ENCODE measurements at places on chromosomes 12 and 14.

GRCh38 chr12:113075137-113075683, 18.7 kb downstream of the DTX1 start:
- DNase-seq, result no peak

DNA sequence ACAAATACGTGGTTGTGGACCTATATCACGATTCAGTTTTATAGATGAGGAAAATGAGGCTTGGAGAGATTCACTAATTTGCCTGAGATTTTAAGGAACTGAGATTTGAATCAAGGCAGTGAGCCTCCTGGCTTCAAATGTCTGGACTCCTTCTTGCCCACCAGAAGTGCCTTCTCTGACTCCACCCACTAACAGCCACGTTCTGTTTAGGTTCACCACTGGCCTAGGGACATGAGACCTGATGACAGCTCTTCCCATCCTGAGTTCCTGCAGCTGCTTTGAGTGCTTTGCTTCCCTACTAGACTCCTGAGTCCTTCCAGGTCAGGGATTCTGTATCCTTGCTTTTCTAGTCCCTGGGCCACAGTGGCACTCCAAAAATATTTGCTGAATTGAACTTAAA, 57.1 kb downstream of the PLBD1 start:
- no peak for DNase-seq

DNA sequence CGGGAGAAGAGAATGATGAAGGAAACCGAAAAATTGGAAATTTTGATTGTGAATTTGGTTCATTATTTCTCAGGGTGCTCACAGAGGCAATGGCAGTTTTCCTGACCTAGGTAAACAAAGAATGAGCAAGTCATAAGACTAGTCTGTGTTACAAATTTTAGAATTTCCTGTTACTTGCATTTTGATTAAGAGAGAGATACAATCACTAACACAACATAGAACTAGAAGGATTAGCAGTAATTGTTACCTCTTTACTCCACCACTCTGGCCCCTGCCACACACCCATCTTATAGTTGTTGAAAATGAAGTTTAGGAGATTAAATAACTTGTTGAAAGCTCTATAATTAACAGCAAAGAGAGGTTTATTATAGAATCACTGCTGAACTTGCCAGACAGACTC, 62.0 kb downstream of the CATSPERB start:
- no peak for DNase-seq

DNA sequence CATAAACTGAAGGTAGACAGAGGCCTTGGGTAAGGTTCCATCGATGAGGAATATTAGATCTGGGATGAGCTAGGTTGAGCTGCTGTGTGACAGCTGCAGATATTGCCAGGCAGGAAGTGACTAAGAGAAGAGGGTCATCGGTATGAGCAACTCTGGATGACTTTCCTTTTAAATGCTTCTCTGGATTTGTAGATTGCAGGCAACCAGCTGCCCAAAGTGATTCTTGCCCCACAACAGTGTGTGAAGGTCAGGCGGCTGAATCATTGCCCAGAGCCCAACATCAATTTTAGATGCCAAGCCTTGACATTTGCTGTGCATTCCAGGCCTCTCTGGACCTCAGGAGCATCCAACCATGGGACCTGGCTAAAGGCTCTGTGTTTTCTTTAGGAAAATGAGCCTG, 255.9 kb downstream of the DPF3 start:
- DNase-seq, result no peak

DNA sequence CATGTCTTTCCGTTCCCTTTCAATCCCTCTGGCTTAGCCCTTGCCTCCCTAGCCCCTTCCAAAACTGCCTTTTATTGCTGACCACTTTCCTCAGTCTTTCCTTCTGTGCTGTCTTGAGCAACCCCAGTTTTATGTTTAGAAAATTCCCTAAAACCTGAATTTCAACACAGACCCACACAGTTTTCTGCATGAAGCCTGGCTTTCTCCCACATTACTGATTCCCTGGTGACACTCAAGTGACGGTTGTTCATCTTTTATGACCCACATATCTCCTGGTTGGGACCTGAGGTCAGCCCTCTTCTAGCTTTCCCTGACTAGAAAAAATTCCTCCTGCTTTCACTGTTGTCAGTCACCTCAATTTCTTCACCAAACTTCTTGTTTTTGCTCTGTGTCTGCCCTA, 21.0 kb downstream of the FGD4 start:
- DNase-seq, result no peak

DNA sequence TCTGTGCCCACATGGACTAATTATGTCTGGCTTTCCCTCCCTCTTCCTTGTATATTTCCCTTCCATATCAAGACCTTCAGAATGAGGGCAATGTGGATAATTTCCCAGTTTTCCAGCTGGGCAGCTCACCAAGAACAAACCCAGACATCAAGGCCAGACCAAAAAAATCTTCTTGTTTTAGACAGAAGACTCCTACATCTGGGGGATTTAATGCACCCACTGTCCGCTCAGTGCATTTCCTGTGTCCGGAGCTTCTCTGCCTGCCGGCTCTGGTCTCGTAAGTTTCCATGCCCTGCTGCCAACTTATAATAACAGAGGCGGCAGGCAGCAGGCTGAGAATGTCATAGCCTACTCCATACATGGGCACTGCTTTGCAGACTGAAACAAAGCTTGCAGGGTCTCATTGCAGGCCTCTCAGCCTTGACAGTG, 207.2 kb upstream of the BCL2L14 start:
- DNase-seq, result no peak

- no peak for DNase-seq
Measured at GRCh38 chr12:128509170-128509569, 242.2 kb downstream of the TMEM132C start.

DNA sequence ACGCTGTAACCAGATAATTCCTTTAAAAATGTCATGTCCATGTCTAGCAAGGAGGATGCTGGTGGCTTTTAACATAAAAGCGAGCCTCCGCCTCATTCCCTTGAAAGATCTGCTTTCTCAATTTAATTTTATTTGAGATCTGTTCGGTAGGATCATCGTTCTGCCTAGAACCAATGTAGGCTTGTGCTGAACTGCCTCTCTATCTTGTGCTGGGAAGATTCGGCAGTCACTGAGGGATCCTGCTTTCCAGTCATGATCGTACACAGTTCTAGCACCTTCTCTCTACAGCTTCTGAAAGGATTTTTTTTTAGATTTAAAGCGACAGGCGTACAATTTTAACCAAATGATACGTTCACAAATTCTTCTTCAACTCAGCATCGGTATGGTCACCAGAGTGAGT, 54.3 kb downstream of the PEBP1 start:
- DNase-seq, result no peak

DNA sequence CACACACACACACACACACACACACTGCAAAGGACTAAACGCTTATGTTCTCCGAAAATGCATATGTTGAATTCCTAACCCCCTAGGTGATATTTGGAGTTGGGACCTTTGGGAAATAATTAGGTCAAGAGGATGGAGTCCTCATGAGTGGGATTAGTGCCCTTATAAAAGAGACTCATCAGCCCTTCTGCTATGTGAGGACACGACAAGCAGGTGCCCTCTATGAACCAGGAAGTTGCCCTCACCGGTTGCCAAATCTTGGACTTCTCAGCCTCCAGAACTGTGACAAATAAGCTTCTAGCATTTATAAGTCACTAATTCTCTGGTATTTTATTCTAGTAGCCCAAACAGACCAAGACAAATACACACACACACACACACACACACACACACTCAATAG, 20.7 kb upstream of the TCP11L2 start:
- DNase-seq, result no peak

DNA sequence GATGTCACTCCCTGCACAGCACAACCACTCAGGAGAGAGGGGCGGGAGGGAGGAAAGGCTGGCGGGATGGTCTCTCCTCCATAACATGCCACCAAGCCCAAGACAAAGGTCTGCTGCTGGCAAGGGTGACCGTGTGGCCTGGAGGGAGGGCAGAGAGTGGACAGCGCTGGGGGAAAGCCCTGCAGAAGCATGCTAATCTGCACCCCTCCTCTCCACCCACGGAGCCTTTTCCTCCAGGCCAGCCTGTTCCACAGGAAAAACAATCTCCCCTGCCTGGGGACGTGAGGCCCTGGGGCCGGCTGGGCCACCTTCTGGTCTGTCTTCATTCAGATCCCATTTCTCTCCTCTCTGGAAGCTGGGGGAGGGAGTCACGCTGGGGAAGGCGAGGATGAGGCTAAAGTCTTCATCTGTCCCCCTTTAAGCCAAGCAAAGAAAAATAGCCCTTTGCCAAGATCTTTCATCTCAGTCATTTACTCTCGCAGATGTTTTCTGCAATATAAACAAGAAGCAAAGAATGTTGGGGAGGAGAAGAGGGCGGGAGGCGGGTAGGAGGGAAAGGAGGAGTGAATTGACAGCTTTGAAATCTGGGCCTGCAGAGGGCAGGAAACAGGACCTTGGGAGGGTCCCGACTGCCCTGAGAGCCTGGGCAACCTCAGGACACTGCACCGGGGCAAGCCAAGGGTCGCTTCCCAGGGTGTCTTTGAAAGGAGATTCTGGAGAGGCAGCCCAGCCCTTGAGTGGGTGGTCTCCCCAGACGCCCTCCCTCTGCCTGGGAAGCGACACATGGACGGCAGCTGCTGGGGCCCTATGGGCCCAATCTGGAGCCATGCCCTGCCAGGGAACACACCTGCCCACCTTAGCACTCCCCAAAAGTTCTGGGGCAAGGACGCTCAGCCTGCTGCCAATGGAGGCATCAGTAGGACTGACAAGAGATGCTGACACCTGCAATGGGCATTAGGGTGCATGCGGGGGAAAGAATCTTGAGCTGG, 133.6 kb downstream of the ZFP36L1 start:
- no peak for DNase-seq

DNA sequence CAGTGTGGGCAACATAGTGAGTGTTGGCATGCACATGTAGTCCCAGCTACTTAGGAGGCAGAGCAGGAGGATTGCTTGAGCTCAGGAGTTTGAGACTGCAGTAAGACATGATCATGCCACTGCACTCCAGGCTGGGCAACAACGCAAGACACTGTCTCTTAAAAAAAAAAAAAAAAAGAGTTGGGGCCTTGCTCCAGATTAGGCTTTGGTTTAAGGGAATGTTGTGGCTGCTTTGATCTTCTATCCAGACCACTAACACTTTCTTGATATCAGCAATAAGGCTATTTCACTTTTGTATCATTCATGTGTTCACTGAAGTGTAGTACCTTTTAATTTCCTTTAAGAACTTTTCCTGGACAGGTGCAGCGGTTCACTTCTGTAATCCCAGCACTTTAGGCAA, 2.8 kb upstream of the FITM1 start:
- no peak for DNase-seq

DNA sequence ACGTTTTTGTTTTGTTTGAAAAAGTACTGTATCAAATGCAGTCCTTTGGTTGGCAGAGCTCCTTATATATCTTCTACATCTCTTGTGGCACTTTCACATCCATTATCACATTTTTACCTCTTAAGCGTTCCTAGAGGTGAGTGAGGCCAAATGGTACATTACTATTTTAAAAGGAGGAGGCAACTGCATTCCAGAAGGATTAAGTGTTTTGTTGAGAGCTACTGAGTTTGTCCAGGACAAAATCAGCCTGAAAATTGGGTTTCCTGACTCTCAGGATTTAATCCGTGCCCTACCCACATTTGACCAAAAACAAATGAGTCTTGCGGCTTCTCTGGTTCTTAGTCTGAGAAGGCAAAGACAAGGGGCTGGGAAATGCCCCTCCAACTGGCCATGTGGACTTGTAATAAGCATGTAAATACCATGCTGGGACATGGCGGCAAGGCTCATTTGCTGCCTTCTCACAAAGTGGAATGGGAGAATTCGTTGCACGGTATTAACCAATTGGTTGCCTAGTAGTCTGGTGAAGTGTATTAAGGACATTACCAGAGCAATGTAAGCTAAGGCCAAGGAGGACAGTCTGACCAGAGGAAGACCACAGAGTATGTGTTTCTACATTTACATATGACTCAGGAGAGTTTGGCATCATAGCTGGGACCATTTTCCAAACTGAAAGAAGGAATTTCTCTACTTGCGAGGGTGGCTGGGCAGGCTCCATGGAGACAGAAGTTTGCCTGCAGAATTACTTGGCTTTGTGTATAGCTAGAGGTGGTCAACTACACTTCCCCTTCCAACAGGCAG, 175.8 kb upstream of the PLXNC1 start:
- no peak for DNase-seq

DNA sequence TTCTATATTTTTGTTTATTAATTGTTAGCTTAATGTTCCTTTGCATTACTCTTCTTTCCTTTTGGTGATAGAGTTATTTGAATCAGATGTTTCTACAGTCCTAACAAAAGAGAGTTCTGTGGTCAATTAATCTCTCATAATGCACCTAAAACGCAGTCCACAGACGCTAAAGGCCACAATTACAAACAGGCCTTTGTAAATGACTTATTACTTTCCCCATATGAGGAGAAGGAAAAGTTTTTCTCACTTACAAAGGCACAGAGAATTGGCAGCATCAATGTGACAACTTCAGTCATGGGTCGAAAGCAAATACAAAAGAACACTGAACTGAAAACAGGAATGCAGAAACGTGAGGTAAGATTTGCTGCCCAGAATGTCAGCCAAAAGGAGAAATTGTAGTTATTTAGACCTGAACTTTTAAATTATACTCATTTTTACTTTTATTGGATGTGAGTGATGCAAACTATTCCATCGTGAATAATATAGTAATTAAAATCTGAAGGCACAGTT, 142.0 kb upstream of the SYT10 start:
- no peak for DNase-seq

DNA sequence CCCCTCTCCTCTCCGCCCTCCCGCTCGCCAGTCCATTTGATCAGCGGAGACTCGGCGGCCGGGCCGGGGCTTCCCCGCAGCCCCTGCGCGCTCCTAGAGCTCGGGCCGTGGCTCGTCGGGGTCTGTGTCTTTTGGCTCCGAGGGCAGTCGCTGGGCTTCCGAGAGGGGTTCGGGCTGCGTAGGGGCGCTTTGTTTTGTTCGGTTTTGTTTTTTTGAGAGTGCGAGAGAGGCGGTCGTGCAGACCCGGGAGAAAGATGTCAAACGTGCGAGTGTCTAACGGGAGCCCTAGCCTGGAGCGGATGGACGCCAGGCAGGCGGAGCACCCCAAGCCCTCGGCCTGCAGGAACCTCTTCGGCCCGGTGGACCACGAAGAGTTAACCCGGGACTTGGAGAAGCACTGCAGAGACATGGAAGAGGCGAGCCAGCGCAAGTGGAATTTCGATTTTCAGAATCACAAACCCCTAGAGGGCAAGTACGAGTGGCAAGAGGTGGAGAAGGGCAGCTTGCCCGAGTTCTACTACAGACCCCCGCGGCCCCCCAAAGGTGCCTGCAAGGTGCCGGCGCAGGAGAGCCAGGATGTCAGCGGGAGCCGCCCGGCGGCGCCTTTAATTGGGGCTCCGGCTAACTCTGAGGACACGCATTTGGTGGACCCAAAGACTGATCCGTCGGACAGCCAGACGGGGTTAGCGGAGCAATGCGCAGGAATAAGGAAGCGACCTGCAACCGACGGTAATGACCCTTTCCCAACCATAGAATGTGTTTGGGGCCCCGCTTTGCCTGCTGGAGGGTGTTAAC, 615 bp downstream of the CDKN1B start:
- no peak for DNase-seq

GRCh38 chr12:52146822-52147366, 44.9 kb downstream of the KRT80 start:
- DNase-seq, result no peak

- DNase-seq, result no peak
Measured at GRCh38 chr14:71322655-71323250, 415.5 kb downstream of the PCNX1 start.
